ENCODE measurements at places on chromosomes 11 and 22.

GRCh38 chr11:119785131-119785530, 56.1 kb upstream of the NECTIN1 start:
- DNase-seq: no peak

DNA sequence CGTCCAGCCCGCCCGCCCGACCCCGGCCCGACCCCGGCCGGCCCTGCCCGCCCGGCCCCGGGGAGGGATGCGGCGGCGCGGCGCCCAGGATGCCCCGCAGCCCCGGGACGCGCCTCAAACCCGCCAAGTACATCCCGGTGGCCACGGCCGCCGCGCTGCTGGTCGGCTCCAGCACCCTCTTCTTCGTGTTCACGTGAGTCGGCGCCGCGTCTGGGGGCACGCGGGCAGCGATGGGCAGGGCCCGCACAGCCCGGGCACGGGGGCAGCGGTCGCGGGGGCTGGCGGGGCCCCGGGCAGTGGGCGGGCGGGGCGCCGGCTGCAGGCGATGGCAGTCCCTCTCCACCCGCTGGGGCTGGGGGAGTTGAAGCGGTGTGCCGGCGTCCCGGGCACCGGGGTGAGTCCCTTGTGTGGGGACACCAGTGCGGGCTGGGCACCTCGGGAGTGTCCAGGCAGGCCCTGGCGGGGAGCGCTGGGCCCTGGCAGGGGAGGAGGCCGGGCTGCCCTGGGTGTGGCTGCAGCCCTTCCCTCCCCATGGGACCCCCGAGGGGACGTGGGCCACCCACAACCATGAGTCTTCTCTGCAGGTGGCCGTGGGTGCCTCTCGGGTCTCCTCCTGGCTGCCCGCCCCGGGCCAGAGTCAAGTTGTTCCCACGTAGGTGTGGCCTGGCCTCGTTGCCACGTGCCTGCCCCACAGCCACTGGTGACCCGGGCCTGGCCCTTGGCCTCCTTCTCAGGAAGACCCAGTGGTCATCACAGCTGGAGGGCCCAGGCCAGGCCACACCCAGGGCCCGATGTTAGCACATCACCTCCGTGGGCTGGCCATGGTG, 468 bp downstream of the ZDHHC8 start:
- DNase-seq: no peak

DNA sequence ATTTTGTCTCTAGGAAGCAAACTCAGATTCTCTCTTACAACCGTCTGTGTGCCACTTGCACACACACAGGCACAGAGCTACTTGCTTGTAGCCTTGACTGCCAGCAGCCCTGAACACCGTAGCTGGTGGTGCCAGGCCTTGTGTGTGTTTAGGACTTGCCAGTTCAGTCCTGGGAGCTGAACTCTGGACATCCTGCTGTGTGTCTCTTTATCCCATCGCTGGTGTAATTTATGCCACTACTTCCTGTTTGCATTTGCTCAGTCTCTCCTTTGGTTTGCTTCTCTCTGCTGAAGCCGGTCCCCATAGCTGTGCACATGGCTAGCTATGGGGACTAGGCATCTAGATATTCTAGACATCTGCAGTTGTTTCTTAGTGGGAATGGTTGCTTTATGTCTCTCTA, 24.0 kb downstream of the MARK2 start:
- DNase-seq: no peak

GRCh38 chr11:103234974-103235373, 125.7 kb downstream of the DYNC2H1 start:
- no peak for DNase-seq

DNA sequence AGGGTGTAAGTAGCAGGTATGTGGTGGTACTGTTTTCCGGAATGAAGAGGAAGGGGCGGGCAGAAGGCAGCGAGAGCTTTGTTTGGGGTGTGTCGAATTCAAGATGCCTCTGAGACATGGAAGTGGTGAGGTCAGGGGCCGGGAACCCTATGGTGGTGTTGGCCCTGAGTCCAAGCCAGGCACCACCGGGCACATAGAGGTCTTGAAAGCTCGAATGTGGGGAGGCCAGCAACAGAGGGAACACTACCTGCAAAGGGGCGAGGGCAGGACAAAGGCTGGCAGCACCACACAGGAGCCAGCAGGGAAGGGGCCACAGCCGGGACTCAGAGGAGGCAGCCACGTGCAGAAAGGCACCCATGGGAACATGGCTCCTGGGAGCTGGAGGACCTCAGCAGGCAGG, 57.8 kb downstream of the CDKN1C start:
- DNase-seq: no peak

GRCh38 chr11:88266919-88267318, 70.6 kb downstream of the CTSC start:
- no peak for DNase-seq

- no peak for DNase-seq
Observed at GRCh38 chr11:76637491-76638269, 32.9 kb downstream of the LRRC32 start.

DNA sequence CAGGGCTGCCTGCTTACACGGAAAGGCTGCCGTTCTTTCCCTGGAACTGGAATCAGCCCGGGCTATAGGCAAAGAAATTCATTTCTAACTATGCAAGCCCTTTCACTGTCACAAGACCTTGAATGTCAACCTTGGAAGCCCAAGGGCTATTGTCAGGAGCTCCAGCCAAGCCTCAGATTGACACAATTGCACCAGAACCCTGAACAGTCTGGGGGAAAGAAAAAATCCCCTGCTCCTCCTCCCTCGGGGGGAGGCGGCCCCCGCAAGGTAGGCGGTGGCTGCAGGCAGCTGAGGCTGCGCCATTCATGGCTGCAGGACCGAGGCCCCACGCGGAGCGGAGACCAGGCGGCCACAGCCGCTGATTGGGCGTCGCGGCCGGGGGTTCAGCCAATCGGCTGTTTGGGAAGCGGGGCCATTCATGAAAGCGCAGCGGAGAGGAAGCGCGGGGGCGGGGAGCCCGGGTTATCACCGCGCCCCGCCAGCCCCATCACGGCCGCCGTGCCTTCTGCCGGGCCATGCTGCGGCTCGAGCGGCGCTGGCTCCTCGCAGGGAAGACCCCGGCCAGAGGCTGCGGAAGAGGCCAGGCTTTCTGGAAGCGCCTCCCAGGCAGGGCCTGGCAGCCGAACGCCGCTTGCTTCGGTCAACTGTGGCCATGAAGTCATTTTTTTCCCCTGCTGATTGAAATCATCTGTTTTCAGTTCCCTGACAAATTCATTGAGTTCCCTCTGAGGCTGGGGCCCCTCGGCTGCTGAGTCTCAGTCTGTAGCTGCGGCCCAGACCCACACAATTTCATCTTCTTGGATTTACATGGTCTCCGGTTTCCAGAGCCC, 38.1 kb upstream of the LINC01488 start:
- peak; percentile 64 for DNase-seq

- no peak for DNase-seq
Observed at GRCh38 chr22:47872761-47873535, 1110.5 kb downstream of the TBC1D22A start.

- no peak for DNase-seq
Observed at GRCh38 chr22:45756558-45756957, 84.9 kb downstream of the ATXN10 start.

DNA sequence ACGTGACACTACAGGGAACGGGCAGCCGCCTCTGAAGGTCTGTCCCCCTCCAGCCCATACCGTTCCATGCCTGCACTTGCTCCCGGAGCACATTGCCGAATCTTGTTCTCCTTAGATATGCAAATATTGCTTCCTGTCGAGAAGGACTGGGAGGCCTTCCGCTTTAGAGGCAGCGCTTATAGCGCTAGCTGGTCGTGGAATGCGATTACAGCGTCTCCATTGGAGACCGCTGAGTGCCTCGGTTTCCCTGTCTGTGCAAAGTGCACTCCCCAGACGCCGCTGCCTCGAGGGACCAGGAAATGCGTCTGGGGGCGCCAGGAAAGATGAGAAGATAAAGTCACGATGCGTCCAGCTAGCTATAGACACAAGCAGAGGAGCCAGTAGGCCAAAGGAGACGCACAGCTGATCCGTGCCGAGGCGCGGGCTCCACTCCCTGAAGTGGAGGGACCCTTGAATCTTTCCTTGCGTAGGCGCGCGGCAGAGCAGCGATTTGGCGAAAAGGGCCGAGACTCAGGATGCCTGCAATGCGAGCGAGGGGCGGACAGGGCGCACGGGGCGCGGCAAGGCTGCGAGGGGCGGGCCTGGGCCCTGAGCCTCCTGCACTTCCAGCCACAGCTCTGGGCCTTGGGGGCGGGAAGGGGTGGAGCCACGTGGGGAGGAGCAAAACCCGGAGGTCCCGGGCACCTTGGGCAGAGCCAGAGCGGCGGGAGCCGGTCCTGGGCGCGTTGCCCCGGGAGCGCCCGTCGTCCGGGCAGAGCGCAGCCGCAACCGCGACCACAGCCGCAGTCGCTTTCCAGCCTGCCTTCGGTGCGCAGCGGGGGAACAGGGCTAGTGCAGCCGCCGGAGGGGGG, at the start of gene RASSF10:
Gene RASSF10, plus strand, starts transcription at position 692 of the 851 bp plus-strand sequence. CDS start 261 bp downstream, outside the sequence.
- DNase-seq: no peak

DNA sequence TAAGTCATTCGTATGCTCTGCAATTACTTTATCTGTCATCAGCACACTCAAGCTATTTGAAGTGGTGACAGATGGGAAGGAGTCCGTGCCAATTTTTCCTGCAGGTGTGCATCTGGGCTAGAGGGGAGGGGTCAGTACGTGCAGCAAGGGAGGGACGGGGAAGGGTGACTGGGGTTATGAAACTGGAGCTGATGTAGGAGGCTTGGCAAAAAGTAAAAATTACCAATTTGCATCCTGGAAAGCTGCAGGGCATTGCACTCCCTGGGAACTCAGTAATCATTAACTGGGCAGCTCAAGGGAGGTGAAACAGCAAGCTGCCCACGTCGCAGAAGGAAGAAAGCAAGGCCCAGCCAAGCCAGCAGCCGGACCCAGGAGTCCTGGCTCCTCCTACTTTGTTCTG, 87.1 kb upstream of the TMEM45B start:
- DNase-seq: no peak

- no peak for DNase-seq
Observed at GRCh38 chr11:64538501-64538951, 52.5 kb upstream of the SLC22A12 start.

DNA sequence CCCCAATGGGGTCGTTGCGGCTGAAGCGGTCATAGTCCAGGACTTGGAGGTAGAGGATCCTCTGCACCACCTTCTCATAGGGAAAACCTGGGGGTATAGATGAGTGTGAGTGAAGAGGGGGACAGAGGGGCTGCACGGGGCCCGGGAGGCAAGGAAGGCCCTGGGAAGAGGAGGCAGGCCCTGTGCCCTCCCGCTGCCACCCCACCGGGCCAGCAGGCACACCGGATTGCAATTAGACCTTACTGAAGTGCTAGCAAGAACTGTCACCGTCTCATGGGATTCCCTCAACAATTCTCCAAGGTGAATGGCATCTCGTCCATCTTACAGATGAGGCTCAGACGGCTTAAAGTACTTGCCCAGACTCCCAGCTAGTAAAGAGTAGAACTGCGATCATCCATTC, 15.9 kb downstream of the LRRC10B start:
- no peak for DNase-seq

- no peak for DNase-seq
Observed at GRCh38 chr11:123753110-123753509, 1.2 kb downstream of the OR6X1 start.

DNA sequence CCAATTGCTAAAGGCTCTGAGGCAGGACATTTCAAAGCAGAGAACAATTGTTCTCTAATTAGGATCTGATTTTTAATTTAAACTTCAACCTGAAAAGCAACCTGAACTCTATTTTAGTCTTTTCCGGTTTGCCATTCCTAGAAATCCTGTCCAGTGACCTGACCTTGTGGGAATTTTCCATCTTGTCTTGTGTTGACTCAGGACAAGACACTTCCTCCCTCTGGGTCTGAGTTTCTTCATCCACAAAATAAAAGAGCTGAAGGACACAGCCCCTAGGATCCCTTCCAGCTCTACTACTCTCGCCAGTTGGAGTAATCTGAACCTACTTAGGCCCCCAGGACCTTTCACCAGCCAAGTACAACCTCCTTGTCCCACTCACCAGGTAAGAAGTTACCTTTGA, 66.5 kb upstream of the POU2AF1 start:
- no peak for DNase-seq

- DNase-seq: no peak
Observed at GRCh38 chr11:69702239-69702691, 1.6 kb downstream of the FGF19 start.

- no peak for DNase-seq
Observed at GRCh38 chr11:86418106-86418505, 43.4 kb downstream of the CCDC81 start.

DNA sequence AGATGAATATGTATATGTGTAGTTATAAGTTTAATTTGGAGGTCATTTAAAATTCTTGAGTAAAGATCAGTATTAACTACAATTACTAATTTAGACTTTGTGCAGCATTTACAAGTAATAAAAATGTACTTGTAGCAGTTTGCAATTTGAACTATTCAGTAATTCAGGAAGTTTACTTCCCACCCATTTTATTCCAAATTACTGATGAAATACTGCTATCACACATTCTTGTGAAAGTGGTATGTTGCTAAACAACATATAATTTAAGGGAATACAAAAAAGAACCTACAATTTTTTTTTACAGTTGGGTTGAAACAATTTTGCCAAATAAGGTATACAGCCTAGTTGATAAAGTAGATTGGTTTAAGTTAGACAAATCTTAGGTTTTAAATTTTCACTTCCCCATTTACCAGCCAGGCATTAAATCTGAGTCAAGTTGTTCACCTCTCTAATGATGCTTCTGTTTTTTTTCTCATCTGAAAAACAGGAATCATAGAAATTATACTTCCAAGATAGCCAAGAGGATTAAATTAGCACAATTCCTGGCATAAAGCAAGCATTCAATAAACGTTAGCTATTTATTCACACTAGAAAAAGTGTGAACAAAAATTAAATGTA, 45.3 kb downstream of the ZBTB44 start:
- DNase-seq: no peak

DNA sequence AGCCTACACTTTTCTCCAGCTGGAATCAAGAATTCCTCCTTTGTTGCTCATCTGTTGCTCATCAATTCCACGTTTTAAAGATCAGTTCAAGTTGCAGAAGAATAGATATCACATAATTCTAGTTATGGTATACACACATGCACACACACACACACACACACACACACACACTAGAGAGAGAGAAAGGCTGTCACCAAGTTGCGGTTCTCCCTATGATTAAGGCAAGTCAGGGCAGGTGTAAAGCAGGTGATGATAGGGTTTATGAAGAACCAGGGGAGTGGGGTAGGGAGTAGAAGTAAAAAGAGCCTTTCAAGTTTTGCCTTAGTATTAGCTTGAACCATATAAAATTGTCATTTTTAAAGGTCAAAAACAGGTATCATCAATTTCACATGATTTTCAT, 31.7 kb upstream of the TMPRSS4 start:
- peak; percentile 22 for DNase-seq

GRCh38 chr11:95563859-95564258, 225.7 kb downstream of the FAM76B start:
- DNase-seq: no peak

- DNase-seq: no peak
Observed at GRCh38 chr22:35384527-35384926, 3.6 kb downstream of the HMOX1 start.

DNA sequence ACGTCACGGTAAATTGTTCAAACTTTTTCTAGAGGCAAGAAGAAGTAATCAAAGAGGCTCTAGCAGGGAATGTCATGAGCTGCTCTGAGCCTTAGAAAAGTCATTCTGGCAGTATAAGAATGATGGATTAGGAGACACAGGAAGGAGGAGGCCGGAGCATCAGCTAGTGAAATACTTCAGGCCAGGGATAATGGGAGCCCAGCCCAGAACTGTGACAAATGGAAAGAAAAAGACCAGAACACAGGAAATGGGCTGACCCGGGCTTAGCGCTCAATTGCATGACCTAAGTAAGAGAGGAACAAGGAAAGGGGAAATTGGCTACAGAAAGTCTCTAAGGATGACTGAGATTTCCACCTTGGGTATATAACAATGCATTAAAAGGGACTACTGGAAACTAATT, 108.6 kb downstream of the LARGE1 start:
- DNase-seq: no peak
